Right atrium auricular region (tissue), 2 donors: ENCODE measurements at places on chromosomes 2 and 18. TPM values are rescaled to one million over a fixed set of nuclear protein-coding genes. Genes with fewer than 3 reads are reported as not detected.

The KCNE4 gene
- 4.0 TPM for total RNA-seq

- no peak overlapping the region for H3K27ac ChIP-seq
- no peak for DNase-seq
- H3K27me3 ChIP-seq = no peaks in the 10 kb centered on the region
- no peak overlapping the region for H3K4me3 ChIP-seq
- H3K36me3 ChIP-seq = no peaks in the 10 kb centered on the region
Observed at GRCh38 chr18:79578396-79579260, 101.0 kb upstream of the CTDP1 start.

DNA sequence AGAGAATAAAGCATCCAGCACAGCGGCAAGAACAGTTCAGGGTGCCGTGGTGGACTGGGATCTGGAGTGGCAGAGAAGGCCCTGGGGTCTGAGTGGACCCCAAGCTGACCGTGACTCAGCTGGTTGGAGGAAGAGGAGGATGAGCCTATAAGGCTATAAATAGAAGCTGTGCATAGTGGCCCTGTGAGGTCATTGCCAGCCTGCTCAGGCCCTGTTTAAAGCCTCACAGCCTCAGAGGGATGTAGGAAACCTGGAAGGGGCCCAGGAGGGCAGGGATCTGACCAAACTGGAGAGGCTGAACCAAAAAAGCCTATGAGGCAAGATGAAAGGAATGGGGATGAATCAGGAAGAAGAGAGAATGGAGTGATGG is 11.3 kb upstream of the DES start:
- H3K36me3 ChIP-seq = no peaks in the 10 kb centered on the region
- DNase-seq = no peak
- no peaks in the 10 kb centered on the region for H3K4me1 ChIP-seq
- no peaks in the 10 kb centered on the region for H3K27me3 ChIP-seq
- peak overlapping the region; percentile 92 for H3K27ac ChIP-seq

DNA sequence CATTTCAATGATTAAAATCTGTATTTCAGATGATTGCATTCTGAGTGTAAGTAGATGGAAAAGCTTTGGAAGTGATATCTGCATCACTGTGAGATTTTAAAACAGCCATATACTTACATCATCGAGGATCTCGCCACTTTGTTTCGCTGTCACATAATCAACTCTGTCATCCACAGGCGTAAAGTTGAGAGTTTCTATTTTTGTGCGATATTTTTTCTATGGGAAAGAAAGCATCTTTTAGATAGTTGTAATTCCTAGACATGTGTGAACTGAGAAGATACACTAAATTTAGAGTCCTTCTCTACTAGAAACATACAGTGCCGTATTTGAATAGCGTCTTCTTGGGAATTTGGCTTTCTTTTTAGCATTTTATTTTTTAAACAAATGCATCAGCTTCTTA is 158.8 kb downstream of the RIF1 start:
- no peaks in the 10 kb centered on the region for H3K4me1 ChIP-seq
- no peak for DNase-seq
- H3K27ac ChIP-seq = no peak overlapping the region
- H3K36me3 ChIP-seq = peaks cover 5% of the 10 kb centered on the region
- no peak overlapping the region for H3K4me3 ChIP-seq

- H3K36me3 ChIP-seq = no peaks in the 10 kb centered on the region
- no peak overlapping the region for H3K27ac ChIP-seq
- no peak for DNase-seq
- peaks cover 4% of the 10 kb centered on the region for H3K4me1 ChIP-seq
Observed at GRCh38 chr2:237152361-237152760, 66.7 kb downstream of the COPS8 start.
